Memory B cell (primary cell): ENCODE measurements at places on chromosomes 16 and 17.

- peaks cover 25% of the 10 kb centered on the region for H3K36me3 ChIP-seq
- no peak for DNase-seq
- H3K4me1 ChIP-seq = peaks cover 44% of the 10 kb centered on the region
- H3K4me3 ChIP-seq = no peak overlapping the region
- no peak overlapping the region for H3K27ac ChIP-seq
- no peaks in the 10 kb centered on the region for H3K27me3 ChIP-seq
Observed at GRCh38 chr17:7491583-7491982, 7.4 kb downstream of the POLR2A start.

- no peak overlapping the region for H3K4me3 ChIP-seq
- no peaks in the 10 kb centered on the region for H3K36me3 ChIP-seq
- peaks cover 7% of the 10 kb centered on the region for H3K27me3 ChIP-seq
- DNase-seq = no peak
- no peak overlapping the region for H3K27ac ChIP-seq
Observed at GRCh38 chr16:12881740-12882139, 19.7 kb upstream of the SHISA9 start.

- peaks cover 20% of the 10 kb centered on the region for H3K27me3 ChIP-seq
- no peak overlapping the region for H3K27ac ChIP-seq
- H3K36me3 ChIP-seq = peaks cover 1% of the 10 kb centered on the region
- H3K4me1 ChIP-seq = no peaks in the 10 kb centered on the region
Observed at GRCh38 chr17:57773557-57773956, 28.5 kb upstream of the CCDC182 start.

DNA sequence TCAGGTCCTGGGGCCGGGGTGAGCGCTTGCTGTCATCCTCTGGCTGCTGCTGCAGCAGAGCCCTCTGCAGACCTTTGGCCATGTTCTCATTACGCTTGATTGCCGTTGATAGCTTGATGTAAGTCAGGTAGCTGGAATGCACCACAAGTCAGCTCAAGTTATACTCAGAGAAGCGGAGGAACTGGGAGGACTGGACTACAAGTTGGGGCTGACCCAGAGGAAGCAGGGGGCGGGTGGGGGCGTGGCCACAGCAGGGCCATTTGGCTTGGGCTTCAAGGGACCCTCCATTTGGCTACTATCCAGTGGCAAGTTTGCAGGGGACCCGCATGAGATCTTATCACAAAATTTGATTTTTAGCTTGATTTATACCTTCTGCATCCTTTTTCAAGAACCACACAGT, 19.0 kb upstream of the EVPL start:
- no peak for DNase-seq
- H3K4me1 ChIP-seq = peaks cover 8% of the 10 kb centered on the region
- peaks cover 35% of the 10 kb centered on the region for H3K36me3 ChIP-seq
- H3K27ac ChIP-seq = no peak overlapping the region
- H3K4me3 ChIP-seq = no peak overlapping the region

DNA sequence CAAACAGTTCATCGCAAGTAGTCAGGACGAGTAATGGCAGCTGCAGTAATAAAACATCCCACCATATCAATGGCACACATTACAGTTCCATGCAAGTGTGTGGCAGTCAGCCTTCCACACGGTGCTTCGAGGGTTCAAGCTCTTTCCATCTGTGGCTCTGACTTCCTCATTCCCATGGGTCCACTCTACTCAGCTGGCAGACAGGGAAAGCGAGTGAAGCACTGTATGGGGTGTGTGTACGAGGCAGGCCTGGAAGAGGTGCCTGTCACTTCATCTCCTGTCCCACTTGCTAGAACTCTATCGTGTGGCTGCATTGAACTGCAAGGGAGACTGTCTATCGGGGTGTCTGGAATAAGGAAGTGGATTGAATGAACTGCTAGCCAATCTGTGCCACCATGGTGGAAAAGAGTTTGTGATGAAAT, 160.6 kb downstream of the CPPED1 start:
- no peak for DNase-seq
- H3K36me3 ChIP-seq = no peaks in the 10 kb centered on the region
- H3K4me3 ChIP-seq = no peak overlapping the region
- peaks cover 13% of the 10 kb centered on the region for H3K4me1 ChIP-seq
- H3K27me3 ChIP-seq = peaks cover 4% of the 10 kb centered on the region

DNA sequence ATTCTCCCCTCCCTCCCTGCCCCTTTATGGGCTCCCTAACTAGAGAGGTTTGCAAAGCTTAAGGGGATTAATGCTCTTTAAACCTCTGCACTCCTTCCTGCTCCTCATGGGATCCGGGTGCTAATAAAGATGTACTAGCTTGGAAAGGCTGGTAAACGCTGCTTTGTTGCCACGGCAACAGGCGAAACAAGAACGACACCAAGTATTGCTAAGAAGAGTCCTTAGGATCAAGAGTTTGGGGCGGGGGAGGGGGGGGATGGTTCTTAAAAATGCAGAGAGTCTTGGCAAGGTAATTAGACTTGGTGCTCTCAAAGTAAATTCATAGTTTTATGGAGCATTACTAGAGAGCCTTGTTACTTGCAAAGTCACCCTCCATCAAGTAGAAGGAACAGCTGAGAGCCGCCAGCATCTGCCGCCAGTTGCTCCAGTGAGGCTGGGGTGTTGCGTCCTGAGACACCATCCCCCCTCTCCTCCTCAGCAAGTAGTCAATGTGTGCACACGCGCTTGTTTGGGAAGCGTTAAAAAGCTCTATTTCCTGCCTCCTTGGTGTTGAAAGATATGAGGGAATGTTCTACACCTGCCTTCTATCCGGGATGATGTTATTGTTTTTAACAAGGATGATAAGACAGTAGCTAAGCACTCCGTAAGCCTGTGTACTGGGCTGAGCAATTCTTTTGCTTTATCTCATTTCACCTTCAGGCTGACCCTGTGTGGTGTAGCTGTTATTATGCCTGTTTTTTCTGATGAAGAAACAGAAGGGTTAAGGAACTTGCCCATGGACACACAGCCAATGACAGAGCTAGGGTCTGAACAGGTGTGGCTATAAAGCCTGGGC, 190.9 kb downstream of the CCDC182 start:
- H3K4me3 ChIP-seq = no peak overlapping the region
- no peaks in the 10 kb centered on the region for H3K36me3 ChIP-seq
- no peak for DNase-seq
- peak overlapping the region; percentile 75 for H3K27ac ChIP-seq
- no peaks in the 10 kb centered on the region for H3K27me3 ChIP-seq

- no peak for DNase-seq
- H3K27me3 ChIP-seq = peaks cover 4% of the 10 kb centered on the region
- H3K4me1 ChIP-seq = peaks cover 22% of the 10 kb centered on the region
- peaks cover 4% of the 10 kb centered on the region for H3K36me3 ChIP-seq
Observed at GRCh38 chr17:17711641-17712162, 30.4 kb downstream of the RAI1 start.

- no peak overlapping the region for H3K4me3 ChIP-seq
- H3K36me3 ChIP-seq = no peaks in the 10 kb centered on the region
- H3K27me3 ChIP-seq = no peaks in the 10 kb centered on the region
Observed at GRCh38 chr16:87464691-87465300, 28.0 kb downstream of the ZCCHC14 start.

GRCh38 chr16:6557353-6558023, 775.2 kb upstream of the RBFOX1 start:
- no peak overlapping the region for H3K27ac ChIP-seq
- H3K4me3 ChIP-seq = no peak overlapping the region
- H3K4me1 ChIP-seq = no peaks in the 10 kb centered on the region
- H3K36me3 ChIP-seq = no peaks in the 10 kb centered on the region
- no peak for DNase-seq
- H3K27me3 ChIP-seq = no peaks in the 10 kb centered on the region

DNA sequence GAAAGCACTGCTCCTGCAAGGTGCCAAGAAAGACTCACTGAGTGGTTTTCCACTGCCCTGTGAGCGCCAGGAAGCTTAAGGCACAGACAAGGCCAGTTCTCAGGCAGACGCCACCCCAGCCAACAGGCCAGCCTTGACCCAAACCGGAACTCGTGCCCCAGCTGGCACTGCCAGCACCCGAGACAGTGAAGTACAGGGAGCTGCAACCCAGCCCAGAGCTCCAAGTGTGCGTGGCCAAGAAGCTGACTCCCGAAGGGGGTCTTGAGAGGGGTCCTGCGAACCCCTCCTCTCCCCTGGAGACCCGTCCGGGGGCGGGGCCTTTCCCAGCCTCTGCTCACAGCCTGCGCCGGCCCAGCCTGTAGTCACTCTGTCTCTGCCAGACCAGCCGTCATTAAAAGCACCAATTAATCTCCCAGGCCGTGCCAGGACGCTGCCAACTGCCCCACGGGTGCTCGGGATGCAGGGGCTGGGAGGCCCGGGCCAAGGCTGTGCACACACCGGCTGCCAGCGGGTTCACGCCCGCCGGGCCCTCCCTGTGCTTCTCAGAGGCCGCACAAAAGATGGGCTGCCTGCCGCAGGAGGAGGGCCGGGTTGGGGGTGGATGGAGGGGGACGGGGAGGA, 4.4 kb upstream of the SOX8 start:
- DNase-seq = no peak
- H3K36me3 ChIP-seq = peaks cover 2% of the 10 kb centered on the region
- peaks cover 9% of the 10 kb centered on the region for H3K4me1 ChIP-seq
- no peak overlapping the region for H3K4me3 ChIP-seq

GRCh38 chr16:81265658-81266451, 27.4 kb downstream of the BCO1 start:
- H3K36me3 ChIP-seq = peaks cover 3% of the 10 kb centered on the region
- peaks cover 10% of the 10 kb centered on the region for H3K27me3 ChIP-seq
- H3K27ac ChIP-seq = no peak overlapping the region
- DNase-seq = no peak

DNA sequence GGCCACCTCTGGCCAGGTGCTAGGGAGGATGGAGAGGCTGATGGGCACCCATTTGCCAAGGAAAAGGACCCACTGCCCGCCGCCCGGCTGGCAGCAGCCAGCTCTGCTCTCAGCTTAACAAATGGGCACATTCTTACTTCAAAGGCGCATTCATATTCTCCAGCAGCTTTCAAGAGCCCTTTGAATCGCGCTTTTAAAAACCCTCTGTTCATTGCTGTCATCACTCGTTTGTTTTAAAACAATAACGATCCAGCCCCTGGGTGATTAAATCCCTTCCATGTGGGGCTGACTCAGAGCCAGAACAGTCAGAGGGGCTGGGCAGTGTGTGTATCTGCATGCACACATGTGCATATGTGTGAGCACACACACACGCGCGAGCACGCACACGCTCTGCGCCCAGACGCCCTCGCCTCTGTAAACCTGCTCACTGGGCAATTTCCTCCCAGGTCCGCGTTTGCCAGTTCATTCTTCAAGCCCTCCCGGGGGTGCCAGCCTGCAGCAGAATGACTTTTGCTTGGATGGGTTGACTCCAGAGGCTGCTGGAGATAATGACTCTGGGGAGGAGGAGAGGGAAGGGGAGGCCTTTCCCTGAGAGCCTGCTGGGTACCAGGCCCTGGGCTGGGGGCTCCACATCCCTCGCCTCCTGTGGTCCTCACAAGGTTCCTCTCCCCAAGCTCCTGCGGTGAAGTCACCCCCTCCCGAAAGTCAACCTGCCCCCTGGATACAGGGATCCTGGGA, 133.1 kb downstream of the SDK2 start:
- no peaks in the 10 kb centered on the region for H3K27me3 ChIP-seq
- no peak overlapping the region for H3K4me3 ChIP-seq
- H3K27ac ChIP-seq = no peak overlapping the region
- no peak for DNase-seq

- H3K27ac ChIP-seq = peak within 1 kb of the TSS; percentile 98
- H3K4me3 ChIP-seq = peak within 1 kb of the TSS; percentile 97
- H3K27me3 ChIP-seq = no peaks in the 10 kb centered on the region
- peak; percentile 97 for DNase-seq
- H3K36me3 ChIP-seq = peaks cover 4% of the 10 kb centered on the region
Observed at GRCh38 chr17:21284319-21285163, at the start of gene MAP2K3. Gene MAP2K3, plus strand, starts transcription at chr17:21284711. Its CDS starts 210 bp downstream, at chr17:21284921.

- no peaks in the 10 kb centered on the region for H3K36me3 ChIP-seq
- no peak for DNase-seq
- H3K27me3 ChIP-seq = peaks cover 5% of the 10 kb centered on the region
- no peak overlapping the region for H3K27ac ChIP-seq
- no peaks in the 10 kb centered on the region for H3K4me1 ChIP-seq
Observed at GRCh38 chr16:86962913-86963312, 354.3 kb downstream of the C16orf95 start.

DNA sequence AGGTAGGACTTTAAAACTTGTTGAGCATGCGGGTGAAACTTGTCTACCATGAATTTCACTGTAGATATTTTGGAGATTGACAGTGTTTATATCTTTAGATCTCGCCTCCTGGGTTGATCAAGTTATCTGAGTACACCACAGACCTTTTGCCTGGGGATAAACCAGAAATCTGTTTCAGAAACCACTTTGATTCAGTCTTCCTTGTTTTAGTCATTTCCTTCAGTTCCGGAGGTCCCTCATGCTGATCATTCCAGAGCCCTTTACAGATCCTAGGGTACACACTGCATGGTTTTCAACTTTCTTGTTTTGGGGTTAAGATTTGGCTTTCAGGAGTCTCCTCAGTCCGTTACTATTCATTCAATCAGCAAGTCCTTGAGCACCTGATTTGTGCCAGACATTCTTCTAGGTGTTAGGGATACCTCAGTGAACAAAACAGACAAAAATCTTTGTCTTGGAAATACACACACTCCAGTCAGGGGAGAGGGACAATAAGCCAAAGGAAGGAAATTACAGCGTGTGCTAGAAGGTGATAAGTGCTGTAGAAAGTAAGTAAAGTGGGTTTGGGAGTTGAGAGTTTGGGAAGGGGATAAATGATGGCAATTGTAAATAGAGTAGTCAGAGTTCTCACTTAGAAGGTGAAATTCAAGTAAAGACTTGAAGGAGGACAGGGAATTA, 12.2 kb downstream of the NOD2 start:
- H3K4me3 ChIP-seq = no peak overlapping the region
- H3K27me3 ChIP-seq = no peaks in the 10 kb centered on the region
- H3K4me1 ChIP-seq = peaks cover 15% of the 10 kb centered on the region
- DNase-seq = no peak
- no peak overlapping the region for H3K27ac ChIP-seq

DNA sequence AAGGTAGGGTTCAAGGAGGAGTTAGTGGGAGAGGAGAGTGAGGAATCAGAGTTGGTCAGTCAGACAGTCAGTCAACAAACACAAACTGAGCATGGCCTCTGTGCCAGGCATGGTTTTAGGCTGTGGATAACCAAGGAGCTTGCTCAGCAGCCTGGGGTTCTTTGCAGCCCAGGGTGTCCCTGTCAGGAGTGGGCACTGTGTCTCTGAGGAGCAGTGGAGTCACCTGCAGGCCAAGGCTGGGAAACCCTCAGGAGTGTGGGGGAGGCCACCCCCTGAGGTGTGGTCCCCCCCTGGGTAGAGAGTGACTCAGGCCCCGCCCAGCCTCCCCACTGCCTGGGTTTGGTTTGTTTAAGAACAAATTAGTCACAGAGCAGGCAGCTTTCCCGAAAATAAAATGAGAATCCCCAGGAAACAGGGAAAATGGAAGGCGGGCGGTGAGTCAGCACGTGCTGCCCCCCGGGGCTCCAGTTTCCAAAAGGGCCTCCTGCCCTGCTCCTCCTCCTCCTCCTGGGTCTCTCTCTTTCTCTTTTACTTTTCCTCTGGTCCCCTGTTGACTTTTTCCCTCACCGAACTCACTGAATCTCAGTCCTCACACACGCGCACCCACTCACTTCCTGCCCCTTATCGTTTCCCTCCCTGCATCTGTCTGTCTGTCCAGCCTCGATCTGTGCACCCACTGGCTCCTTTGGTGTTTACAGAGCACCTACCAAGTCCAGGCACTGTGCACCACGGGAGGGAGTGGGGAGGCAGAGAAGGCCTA, 44.3 kb downstream of the SOCS3 start:
- H3K4me3 ChIP-seq = peak overlapping the region; percentile 36
- H3K27ac ChIP-seq = peak overlapping the region; percentile 49
- no peaks in the 10 kb centered on the region for H3K36me3 ChIP-seq
- DNase-seq = no peak
- peaks cover 20% of the 10 kb centered on the region for H3K4me1 ChIP-seq
